ENCODE measurements at places on chromosomes 1 and 21.

DNA sequence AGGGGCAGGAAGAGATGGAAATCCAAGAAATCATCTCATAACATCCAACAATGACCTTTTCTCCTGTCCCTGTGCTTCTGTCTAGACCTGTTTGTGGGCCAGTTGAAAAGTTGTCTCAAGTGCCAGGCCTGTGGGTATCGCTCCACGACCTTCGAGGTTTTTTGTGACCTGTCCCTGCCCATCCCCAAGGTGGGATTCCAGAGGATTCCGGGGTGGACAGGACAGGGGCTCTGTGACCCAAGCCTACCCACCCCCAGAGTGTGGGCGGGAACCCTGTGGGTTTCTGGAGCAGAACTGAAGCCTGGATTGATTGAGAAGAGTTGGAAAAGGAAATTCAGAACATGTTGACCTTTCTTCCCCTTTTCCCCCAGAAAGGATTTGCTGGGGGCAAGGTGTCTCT is 2.4 kb upstream of the PPOX start:
- no peak for DNase-seq

- no peak for DNase-seq
These were observed 97.2 kb downstream of the VPS13D start for GRCh38 chr1:12326986-12327385.

- no peak for DNase-seq
These were observed 287.7 kb downstream of the NEGR1 start for GRCh38 chr1:71994646-71995045.

- DNase-seq = no peak
These were observed 33.3 kb downstream of the RRAGC start for GRCh38 chr1:38826262-38826661.

DNA sequence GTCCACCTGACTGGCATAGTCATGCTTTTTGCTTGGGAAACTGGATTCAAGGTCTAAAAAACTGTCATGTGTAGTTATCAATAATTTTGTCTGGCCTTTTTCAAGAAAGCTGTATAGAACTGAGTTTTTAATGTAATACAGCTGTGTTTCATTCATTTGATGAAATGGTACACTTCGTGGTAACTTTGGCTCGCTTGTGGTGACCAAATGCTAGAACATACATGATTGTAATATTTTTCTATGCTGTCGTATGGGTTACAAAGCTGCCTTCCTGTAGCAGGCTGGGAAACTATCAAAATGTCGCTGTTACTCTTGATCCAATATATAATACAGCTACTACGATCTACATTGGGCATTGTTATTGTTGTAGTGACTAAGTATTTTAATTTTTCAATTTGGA is 2.1 kb downstream of the LRRC42 start:
- DNase-seq = no peak

GRCh38 chr1:86798608-86799291 is 94.4 kb downstream of the SH3GLB1 start:
- no peak for DNase-seq

DNA sequence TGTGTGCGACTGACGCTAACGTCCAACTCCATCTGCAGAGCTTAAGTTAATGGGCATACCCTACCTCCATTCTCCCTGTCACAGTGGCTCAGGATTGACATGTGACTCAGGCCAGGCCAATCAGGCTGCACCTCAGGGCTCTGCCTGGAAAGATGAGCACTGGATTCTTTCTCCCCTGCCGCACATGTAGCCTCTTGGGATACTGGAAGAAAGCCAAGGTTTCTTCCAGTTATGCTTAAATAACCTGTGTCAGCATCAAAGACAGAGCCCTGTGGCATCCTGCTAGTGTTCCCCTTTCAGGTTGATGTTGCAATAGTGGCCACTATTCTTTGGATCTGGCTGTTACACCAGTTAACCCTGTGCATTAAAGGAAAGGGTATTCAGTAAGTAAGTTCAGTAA is 55.0 kb upstream of the SYT6 start:
- no peak for DNase-seq

DNA sequence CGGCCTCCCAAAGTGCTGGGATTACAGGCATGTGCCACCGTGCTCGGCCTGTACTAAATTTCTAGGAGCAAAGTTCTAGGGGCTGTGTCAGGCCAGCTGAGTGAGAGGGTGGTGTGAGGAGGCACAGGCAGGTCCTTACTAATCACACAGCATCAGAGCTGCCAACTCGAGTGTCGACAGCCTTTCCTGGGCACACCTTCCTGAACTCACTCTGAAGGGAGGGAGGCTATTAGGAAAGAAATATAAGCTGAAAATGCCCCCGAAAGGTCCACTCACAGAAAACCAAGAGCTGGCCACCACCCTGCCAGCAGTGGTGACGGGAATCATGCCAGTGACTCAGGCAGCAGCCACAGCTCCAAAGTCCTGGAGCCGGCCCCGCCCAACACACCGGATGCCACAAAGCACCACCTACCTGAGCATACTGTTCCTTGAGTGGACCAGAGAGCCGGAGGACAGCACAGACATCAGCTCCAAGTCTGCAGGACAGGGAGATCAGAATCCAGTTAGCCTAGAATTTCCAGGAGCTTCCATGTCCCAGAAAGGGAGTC is 4.5 kb downstream of the PMVK start:
- no peak for DNase-seq

DNA sequence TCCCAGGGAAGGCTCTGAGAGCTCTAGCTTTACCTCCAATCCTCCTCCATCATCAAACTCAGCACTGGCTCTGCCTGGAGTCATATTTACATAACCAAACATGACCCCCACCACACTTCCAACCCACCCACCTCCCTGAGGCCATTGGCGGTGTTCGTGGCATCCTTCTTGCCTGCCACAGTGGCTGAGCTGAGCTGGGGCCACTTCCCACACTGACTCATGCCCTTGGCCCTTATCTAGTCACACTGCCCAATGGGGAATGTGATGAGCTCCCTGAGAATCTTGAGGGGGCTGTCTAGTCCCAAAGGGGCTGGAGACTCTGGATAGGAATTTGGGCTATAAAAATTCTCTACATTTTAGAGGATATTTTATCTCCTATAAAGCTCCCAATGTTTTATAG is 230.9 kb upstream of the IRF2BP2 start:
- no peak for DNase-seq

GRCh38 chr1:187794561-187794960 is 965.8 kb downstream of the PLA2G4A start:
- DNase-seq = no peak

GRCh38 chr1:233459968-233460367 is 132.4 kb downstream of the MAP3K21 start:
- no peak for DNase-seq

- DNase-seq = no peak
These were observed 61.7 kb upstream of the PUM1 start for GRCh38 chr1:31127266-31127665.

DNA sequence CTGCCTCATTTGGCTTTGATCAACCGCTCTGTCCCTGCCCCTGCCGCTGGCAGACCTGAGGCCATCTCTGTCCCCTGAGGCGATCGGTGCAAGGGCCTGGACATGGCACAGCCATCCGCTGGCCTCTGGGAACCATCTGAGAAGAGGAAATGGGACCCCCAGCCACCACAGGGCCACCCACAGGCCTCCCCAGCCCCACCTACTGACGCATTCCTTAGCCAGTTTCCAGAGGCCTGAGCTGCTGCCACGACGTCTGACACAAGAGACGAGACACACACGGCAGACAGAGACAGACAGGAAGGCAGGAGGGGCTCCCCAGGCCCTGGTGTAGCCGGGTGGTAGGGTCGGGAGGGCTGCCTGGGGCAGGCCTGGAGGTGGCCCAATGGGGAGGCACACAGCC is 37.3 kb upstream of the EDN2 start:
- DNase-seq = no peak

DNA sequence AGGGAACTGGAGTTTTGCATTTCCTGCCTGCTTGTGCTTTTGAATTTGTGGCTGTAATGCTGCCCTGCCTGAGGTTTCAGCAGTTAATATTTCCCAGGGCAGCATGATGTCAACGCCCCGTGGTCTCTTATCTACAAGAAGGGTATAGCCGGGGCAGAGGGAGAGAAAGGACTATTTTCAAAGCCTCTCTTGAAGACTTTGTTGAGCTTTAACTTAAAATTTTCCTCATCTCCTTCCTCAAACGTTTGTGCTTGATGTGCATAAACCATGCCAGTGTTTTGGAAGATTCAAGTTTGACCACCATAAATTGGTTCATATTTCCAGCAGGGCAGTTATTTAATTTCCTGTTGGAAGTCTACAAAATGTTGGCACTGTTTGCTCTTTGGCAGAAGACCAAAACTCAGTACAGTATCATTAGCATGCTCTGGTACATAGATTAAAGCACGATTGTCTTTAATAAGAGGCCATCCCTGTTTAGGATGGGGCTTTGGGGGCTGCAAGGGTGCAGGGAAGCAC is 43.4 kb downstream of the ROR1 start:
- no peak for DNase-seq

DNA sequence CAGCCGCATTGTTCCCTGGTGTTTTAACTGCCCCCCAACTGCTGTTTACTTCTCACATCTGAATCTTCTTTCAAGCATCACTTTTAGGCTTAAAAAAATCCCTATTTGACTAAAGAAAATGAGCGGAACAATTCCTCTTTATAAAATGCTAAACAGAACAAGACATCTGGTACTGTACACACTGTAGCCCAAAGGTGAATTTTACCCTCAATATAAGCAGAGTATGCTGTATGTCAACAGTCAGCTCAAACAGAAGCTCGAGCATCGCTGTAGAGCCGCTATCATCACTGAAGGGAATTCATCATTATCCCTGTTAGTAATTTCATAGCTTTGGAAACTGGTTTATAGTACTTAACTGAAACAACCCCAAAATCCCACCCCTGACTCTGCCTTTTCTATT is 85.3 kb downstream of the LRRC8D start:
- DNase-seq = no peak

All from activated CD4-positive, alpha-beta T cell treated with anti-CD3 and anti-CD28 coated beads for 4 hours (primary cell).